Non-pigmented ciliary epithelial cell (primary cell): ENCODE measurements at places on chromosomes 7 and 10.

DNA sequence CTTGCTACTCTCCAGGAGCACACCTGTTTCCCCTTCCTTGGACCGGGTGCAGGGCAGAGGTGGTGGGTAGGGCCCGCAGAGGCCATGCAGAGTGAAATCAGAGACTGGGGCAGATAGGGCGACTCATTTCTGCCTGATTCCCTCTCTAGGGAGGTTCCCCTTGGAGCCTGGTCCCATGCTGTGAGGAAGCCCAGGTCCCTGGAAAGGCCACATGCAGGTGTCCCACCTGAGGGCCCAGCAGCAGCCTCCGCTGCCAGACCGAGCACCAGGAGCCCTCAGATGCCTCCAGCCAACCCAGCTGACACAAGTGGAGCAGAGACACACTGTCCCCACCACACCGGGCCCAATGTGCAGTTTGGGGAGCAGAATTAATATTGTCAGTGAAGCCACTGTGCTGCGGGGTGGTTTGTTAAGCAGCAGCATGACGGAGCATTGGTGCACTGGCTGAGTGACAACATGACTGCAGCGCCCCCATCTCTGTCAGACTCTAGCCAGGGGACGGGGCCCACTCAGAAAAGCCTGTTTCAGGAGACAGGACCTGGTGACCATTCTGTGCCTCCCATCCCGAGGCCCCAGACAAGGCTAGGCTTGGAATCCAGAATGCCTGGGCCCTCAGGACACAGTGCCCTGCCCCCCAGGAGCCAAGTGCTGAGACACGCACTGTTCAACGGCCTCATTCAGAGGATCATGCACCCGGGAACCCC, 30.4 kb upstream of the RET start:
- DNase-seq, result no peak

DNA sequence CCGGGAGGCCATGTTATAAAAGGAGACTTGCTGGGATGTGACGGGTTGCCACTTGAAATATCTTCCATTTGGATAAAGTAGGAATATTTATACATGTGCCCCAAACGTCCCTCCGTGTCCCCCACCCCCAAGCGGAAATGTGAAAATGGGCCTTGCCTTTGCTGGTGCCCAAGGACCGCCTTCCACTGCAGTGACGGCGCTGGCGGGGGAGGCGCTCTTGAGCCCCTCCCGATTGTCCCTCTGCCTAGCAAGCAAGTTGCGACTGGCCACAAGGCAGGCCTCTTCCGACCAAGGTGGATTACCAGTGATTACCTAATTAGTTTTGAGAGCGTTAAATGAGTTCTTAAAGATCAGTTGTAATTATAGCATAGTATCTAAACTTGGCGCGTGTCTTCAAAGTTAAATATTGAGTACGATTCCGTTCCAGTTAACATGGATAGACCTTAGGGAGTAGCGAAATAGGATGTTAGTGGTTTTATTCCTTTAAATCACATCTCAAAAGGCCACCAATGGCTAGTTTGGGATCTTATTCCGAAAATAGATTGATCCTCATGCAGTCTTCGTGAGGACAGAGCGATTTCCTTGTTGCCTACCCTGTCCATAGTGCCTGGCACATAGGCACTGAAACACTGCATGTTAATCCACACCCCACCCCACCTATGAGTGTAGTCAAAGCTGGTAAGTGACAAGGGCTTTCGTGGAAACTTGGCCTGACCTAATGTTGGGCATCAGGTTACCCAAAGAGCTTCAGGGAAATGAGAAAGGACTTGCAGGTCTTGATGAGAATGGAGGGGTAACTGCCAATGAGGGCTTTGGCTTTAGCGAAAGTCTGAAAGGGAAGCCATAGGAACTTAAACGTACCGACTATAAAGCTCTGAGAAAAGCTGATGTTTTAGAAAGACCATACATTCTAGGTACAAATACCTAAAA, 1.1 kb downstream of the PPIA start:
- peak; percentile 48 for DNase-seq

DNA sequence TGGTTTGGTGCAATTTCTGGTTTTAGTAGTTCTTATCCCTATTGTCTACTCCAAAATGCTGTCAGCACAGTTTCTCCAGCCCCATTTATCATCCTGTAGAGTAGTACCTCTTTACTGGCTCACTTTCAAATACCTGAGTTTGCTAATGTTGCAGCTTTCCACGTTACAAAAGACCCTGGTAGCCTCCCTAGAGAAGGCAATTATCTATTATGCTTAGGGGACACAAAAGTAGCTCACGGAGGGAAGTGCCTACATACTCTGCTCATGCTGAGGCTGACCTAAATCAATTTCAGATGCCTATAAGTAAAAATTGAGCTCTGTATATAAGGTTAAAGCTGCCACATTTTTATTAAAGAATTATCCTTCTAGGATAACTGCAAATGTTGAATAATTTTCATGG, 603.6 kb downstream of the CNTNAP2 start:
- no peak for DNase-seq

- no peak for DNase-seq
Measured at GRCh38 chr10:17734432-17735080, 17.4 kb upstream of the TMEM236 start.

DNA sequence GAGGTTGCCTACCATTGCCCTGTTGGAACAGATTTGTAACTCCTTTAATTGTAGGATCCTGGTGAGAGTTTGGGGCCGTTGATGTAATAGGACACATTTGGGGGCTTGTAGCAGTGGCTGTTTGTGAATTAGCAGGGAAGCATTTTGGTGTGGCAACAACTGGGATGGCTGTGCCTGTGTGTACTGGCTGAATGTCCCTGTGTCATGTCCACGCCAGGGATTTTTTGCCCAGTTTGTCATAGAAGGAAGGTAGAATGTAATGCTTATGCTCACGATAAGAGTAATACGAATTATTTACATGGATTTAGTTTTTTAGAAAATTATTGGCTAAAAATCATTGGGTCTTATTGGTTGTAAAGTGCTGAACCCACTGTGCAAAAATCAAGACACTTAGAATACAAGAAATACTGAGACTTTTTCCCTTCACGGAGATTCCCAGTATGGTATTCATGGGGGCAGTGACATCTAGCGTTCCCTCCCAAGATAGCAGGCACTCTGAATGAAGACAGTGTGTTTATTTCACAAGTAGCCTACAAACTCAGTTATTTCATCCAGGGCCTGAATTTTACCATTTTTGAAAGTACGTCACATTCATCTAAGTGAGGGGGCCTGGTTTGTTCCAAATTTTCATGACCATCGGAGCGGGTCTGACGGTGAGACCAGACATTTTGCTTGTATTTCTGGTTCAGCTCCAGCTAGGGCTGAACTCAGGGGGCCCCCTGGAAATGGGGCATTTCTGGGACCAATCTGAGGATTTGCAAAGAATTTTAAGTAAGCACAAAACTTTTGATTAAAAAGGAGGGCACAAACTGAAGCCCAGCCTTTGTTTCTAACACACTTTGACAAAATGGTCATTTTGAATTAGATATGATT, 74.7 kb downstream of the CACNB2 start:
- no peak for DNase-seq

GRCh38 chr10:124626759-124627380, 117.3 kb downstream of the FAM53B start:
- DNase-seq, result no peak

GRCh38 chr10:35579726-35580422, 25.3 kb upstream of the GJD4 start:
- no peak for DNase-seq

- no peak for DNase-seq
Measured at GRCh38 chr10:122282909-122283308, 11.8 kb downstream of the BTBD16 start.

DNA sequence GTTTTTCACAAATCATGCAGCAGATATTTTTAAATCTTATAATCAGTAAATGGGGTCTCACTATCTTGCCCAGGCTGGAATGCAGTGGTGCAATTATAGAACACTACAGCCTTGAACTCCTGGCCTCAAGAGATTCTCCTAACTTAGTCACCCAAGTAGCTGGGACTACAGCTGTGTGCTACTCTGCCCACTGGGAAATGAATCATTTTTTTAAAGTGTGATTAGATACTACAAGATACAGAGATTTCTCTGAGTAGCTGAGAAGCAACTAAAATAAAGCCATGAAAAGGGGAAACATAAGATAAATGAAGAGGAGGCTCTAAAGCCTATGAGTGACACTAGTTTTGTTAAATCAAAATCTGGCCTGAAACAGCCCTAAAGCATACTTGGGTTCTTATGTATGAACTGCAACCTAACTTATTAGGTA, 119.7 kb downstream of the JMJD1C start:
- no peak for DNase-seq

GRCh38 chr10:58367069-58367468, 18.1 kb upstream of the TFAM start:
- DNase-seq, result no peak

- DNase-seq, result no peak
Measured at GRCh38 chr7:127683776-127684681, 32.0 kb downstream of the SND1 start.

- no peak for DNase-seq
Measured at GRCh38 chr7:103955985-103956384, 33.5 kb downstream of the RELN start.

GRCh38 chr10:85510682-85511081, 855.9 kb downstream of the GRID1 start:
- no peak for DNase-seq

DNA sequence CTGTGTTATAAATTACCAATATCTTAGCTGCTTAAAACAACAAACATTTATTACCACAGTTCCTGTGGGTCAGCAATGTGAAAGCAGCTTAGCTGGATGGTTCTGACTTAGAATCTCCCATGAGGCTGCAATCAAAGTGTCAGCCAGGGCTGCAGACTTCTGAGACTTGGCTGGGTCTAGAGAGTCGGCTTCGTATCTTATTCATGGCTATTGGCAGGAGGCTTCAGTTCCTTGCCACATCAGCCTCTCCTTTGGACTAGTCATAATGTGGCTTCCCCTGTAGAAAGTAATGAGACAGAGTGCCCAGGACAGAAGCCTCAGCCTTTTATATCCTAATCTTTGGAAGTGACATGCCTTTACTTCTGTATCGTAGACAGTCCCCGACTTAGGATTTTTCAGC, 27.3 kb downstream of the RALA start:
- peak; percentile 26 for DNase-seq

DNA sequence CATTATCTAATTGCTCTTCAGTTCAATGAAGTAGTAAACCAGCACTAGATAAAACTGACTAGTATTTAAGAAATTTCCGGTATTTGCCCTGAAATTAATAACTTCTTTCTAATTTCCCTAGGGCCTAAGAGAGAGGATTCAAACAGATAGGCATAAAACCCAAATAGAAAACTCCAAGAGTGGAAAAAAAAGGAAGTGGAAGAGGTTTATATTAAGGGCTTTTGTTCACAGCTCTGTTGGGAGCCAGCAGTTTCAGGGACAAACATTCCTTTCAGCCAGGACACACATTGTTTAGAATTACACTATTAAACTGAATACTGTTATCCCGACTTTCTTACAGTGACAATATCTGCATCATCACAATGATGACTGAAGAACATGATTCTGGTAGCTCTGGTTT, 3.6 kb downstream of the ODAD2 start:
- no peak for DNase-seq

DNA sequence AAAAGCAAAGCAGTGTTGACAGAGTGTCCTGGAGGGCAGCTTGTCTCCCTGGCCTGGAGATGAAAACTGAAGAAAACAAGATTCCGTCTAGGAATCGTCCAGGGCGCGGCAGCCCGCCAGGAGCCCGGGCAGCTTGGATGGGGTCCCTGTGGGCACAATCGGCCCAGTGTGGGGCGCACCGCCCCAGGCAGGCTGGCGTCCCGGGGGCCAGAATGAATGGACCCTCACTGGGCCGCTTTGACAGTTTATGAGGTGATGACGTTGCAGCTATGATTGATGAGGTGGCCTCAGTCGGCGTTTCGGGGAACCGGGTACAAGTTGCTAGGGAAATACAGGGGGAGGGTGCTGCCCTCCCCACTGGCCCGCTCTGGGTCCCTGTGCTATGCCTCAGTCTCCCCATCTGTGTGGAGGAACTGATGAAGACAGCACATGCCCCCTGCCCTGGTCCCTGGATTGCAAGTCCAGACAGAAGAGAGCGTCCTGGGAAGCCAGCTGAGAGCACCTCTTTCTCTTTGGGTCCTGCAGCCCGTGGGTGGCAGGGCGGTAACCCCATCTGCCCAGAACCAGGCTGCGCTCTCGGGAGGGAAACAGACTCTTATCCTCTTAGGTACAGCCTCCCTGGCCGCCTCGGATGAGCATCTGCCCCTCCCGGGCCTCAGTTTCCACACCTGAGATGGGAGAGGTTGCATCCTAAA, 131.3 kb downstream of the LHPP start:
- DNase-seq, result no peak

DNA sequence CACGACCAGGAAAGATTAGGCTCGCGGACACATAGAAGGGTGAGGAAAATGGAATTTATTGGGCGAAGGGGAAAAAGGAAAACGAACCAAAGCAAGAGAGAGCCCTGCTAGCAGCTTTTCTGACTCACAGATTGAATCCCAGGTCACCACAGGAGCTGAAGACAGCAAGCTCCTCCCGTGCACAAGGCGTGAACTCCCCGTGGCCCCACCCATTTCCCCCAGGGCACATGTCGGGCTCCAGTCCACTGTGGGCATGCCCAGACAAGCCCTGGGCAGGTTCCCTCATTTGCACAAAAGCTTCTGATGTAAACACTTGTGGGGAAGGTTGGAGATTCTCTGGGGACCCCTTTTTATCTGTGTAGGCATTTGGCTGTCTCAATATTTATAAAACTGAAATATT, 582.4 kb downstream of the SUGCT start:
- no peak for DNase-seq

DNA sequence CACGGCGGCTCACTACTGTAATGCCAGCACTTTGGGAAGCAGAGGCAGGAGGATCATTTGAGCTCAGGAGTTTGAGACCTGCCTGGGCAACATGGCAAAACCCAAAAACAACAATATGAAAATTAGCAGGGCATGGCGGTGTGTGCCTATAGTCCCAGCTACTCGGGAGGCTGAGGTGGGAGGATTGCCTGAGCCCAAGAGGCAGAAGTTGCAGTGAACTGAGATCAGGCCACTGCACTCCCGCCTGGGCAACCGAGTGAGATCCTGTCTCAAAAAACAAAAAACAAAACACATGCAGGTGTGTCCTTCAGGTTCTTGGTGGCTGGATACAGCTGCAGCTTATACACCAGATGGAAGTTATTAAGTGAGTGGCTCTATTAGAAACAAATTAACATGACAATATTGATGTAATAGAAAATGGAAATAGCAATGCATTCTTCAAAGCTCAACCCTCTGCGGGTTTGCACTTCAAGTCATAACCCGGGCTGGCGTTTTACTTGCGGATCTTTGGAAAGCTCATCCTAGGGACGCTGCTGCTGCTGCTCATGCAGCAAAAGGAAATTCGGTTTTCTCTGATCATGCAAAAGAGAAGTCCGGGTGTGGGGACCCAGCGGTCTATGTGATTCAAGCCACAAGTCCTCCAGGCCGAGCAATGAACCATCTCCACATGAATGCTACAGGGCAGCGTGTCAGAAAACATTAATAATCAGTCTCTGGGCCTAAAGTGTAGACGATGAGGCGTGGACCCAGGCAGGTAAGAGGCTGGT, 281.9 kb downstream of the PRPF18 start:
- no peak for DNase-seq

GRCh38 chr7:129523924-129524323, 21.6 kb downstream of the SMKR1 start:
- no peak for DNase-seq

- peak; percentile 86 for DNase-seq
Measured at GRCh38 chr7:84336303-84336702, 141.7 kb upstream of the SEMA3A start.
